Esophagus squamous epithelium (tissue), 5 donors: ENCODE measurements at places on chromosomes 2 and 18.

GRCh38 chr18:4264347-4264791 is 190.7 kb downstream of the DLGAP1 start:
- no peak for DNase-seq

DNA sequence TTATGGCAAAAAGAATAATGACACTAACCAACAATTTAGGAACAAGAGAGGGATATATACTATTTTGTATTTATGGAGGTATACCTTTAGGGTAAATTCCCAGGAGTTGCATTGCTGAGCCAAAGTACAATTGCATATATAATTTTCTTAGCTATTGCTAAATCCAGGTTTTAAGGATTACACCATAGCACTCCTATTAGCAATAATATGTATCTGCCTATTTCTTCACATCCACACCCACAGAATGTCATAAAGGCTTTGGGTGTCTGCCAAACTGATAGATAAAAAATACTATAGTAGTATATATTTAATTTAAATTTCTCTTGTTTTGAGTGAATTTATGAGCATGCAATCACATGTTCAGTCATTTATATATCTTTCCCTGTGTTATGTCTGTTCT is 11.5 kb upstream of the SERPINB13 start:
- no peak for DNase-seq

DNA sequence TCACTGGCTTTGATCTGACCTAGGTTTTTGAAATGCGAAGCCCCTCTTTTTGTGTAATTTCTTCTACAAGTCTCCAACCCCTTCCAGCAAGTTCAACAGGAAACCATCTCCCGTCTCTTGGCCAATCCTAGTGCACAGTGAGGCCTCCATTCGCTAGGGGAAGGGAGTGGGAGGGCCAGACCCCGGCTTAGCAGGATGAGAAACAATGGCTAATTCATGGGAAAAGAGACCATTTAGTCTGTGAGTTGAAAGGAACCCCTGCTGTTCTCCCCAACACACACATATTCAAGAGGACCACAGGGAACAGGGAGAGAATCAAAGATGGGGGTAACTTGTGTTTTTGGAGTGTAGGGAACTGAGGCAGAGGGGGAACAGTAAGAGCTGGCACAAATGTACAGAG is 83.0 kb downstream of the RTN4 start:
- no peak for DNase-seq

- DNase-seq, result no peak
Observed at GRCh38 chr2:72991980-72992733, 74.8 kb downstream of the EMX1 start.
